ENCODE measurements at places on chromosomes 16 and 17. TPM values are rescaled to one million over a fixed set of nuclear protein-coding genes. Genes with fewer than 3 reads are reported as not detected.

Gene RCVRN
- not detected for total RNA-seq

Gene TM4SF5
- total RNA-seq = not detected

Gene ST6GALNAC1
- not detected for total RNA-seq

Gene GAST
- total RNA-seq = not detected

Gene KIF22
- total RNA-seq = 14.3 TPM

Gene MPRIP
- total RNA-seq = 73.4 TPM

Gene NT5C3B
- total RNA-seq = 73.0 TPM

Gene ACTG1
- 4,624 TPM for total RNA-seq

Gene IL17C
- not detected for total RNA-seq

Gene CLEC18B
- total RNA-seq = 0.47 TPM

Gene CPHXL2
- not detected for total RNA-seq

Gene ASGR2
- not detected for total RNA-seq

Gene POLR3E
- 20.3 TPM for total RNA-seq

Gene CES1
- 0.60 TPM for total RNA-seq

Gene RGS11
- total RNA-seq = 1.4 TPM

Gene ZP2
- not detected for total RNA-seq

Gene SMTNL2
- total RNA-seq = 0.47 TPM

Gene COPZ2
- total RNA-seq = 102 TPM

Gene RAB40B
- total RNA-seq = 6.8 TPM

Gene ROGDI
- total RNA-seq = 14.9 TPM

Gene FGF11
- 1.1 TPM for total RNA-seq

Gene IRF8
- not detected for total RNA-seq

Gene SP6
- under 0.01 TPM for total RNA-seq

Gene ALDH3A1
- 0.43 TPM for total RNA-seq

Gene ITGAD
- total RNA-seq = not detected

Gene PHLPP2
- 4.1 TPM for total RNA-seq

Gene ASGR1
- total RNA-seq = 1.6 TPM

Gene SLC35G6
- total RNA-seq = not detected
